ENCODE measurements at places on chromosomes 5 and 9.

- peak; percentile 44 for DNase-seq
Observed at GRCh38 chr9:114433720-114434255, 46.0 kb upstream of the AKNA start.

- DNase-seq: no peak
Observed at GRCh38 chr5:41747301-41747700, 122.9 kb downstream of the OXCT1 start.

DNA sequence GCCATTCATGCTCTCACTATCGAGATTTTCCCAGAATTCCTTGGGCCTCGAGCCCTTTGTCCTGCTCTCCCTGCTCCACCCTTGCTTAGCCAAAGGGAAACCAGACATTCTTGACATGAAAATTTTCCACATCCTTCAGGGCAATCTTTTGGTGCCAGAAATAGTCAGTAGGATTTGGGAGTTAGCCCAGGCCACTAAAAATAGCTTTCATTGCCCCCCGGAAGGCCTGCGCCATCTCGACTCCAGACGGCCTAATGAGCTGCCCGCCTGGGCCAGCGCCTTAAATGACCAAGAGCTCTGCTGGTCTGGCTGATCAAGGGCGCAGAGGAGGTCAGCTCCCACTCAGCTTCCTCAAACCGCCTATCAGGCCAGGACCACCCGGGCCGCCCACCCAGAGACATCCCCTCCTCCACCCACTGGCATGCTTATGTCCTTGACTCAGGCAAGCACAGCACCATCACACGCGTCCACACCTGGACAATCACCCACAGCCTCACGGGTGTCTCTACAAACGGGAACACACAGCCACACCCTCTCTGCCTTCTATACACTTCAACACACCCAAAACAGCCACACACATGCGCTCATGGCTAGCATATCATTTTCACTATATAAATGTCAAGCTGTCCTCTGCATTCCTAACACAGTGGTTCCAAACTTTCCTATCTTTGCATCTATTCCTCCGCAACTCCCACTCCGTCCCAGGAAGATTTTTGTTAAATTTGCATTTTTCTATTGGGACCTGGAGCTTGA is 20.9 kb downstream of the DUSP1 start:
- no peak for DNase-seq

DNA sequence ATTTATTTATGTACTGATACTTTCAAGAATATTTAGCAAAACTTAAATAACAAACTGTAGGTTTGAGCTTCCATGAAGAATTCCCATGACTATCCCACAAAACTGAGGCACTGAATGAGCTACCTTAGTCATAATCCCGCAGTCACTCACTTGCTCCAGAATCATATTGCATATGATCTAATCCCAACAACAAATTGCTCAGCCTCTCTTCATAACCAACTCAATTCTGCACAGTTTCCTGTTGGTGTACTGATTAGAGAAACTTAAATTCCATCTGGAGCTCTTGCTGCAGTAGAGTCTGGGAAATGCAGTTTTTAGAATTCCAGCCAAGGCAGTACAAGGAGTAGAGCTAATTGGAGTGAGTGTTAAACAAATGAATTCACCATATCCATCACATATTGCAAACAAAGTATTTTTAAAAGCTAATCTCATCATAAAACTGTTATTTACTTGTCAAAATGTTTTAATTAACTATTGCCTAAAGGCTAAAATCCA is 35.7 kb upstream of the CDH18 start:
- no peak for DNase-seq

DNA sequence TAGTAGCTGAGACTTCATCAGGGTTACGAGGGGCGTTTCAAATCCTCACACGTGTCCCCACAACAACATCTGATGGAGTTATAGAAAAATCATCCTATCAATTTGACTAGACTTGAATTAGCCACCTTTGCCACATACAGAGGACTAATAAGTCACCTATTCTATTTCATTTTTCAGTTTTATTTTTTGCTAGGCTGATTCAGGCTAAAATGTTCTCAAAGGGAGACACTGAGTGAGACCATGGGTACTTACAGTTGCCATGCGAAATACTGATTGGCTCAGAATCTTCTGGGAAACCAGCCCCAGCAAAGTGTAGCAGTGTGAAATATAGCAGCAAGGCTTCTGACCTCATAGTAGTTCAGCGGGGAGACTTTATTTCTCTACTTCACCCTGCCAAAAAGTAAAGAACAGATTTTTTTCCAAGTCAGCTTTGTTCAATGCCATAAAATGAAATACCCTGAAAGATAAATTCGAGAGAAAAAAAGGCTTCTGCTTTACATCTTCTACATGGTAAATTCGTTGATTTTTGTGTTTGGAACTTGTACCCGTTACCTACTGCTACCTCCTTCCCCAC is 69.9 kb downstream of the SEMA6A start:
- no peak for DNase-seq

DNA sequence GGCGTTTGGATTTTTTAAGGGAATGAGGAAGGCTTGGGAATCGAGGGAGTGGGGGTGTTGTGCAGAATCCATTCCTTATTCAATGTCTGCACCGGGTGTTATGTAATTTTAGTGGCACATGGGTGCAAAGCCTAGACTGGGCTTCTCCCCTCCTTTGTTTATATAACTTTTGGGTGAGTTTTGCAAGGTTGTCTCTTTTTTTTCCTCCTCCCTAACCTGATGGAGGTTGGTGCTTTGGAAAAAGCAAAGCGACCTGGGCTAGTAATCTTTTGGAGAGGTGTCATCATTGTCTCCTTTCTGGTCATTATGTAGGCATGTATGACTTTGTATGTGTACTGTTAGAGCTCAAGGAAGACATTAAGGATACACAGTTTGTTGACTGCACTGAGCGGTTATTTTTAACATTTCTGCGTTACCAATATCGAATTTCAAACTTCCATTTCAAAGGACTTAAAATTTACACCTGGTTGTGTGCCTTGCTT is 3.1 kb downstream of the SMARCA2 start:
- DNase-seq: no peak

DNA sequence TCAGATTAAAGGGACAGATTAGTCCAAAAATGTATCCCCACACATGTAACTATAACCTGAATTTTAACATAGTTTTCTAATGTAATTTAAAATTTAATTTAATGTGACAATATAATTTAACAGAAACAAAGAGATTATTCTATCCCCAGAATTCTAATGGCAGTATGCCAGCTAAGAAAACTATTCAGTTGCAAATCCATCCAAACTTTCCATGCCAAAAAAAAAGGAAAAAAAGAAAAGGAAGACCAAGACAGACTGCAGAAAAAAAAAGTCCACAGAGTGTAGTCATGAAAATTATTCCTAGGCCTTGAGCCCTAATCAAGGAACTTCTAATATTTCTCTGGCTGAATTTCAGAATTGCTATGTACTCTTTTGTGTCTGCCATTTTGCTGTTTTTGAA is 217.6 kb downstream of the CDH18 start:
- DNase-seq: no peak

- no peak for DNase-seq
Observed at GRCh38 chr5:68266457-68266856, 50.9 kb downstream of the PIK3R1 start.

DNA sequence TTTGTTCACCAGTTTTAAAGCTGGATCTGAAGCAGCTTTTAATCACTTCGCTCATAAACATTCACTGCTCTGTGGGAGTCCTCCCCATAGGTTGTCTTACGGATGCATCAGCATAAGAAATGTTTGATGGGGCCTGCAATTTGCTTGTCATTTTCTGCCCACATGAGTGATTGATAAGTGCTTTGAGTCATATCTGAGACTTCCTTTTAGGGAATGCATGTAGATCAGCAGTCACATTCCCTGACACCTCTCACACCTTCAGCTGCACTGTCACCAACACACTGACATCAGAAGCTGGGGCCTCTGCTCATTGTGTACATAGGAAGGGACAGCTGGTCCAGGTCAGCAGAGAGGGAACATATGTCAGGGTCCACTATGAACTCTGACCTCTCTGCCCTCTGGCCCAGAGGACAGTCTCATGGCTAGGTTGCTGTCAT is 84.1 kb upstream of the SPATA31D4 start:
- no peak for DNase-seq

DNA sequence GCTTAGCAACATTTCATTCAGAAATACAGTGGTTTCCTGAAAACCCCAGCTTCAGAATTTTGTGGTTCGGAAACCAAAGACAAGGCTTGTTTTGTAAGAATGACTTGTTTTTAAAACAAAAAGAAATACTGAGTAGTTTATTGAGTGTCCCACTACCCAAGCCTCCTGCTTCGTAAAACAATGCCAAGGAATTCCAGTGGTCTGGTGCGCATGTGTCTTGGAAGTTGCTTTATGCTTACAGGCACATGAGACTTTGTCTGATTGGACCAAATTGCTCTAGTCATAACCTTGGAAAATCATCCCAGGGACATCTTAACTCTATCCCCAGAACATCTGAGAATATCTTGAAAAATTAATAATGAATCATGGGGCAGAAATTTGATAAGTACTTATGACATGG is 77.1 kb upstream of the FST start:
- no peak for DNase-seq

GRCh38 chr5:107860044-107860443 is 189.3 kb upstream of the EFNA5 start:
- no peak for DNase-seq

DNA sequence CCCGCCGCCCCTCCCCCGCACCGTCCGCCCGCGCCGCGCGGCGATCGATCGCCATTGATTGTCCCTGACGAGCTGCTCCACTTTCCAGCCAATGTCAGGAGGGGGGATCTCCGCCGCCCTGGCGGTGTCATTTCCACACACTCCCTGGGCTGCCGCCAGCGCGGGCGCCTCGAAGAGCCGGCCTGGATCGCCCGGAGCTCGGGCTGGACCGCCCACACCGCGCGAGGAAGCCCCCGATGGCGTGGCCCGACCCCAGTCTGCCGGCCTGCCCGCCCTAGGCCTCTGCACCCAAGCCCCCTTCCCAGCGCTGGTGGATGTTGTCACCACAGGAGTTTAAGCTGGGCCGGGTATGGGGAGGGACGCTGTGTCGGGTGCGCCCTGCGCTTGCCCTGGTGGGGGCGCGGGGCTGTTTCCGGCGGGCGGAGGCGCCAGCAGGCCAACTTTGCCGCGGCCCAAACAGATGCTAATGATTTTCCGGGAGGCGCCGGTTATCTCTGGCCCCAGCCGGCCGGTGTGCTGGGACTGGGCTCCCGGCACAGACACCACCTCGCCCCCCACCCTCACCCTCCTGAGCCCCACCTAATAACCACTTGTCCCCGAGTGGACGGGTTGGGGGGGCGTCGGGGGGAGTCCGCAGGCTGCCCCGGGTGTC is 10.6 kb upstream of the CXXC5 start:
- peak; percentile 92 for DNase-seq

DNA sequence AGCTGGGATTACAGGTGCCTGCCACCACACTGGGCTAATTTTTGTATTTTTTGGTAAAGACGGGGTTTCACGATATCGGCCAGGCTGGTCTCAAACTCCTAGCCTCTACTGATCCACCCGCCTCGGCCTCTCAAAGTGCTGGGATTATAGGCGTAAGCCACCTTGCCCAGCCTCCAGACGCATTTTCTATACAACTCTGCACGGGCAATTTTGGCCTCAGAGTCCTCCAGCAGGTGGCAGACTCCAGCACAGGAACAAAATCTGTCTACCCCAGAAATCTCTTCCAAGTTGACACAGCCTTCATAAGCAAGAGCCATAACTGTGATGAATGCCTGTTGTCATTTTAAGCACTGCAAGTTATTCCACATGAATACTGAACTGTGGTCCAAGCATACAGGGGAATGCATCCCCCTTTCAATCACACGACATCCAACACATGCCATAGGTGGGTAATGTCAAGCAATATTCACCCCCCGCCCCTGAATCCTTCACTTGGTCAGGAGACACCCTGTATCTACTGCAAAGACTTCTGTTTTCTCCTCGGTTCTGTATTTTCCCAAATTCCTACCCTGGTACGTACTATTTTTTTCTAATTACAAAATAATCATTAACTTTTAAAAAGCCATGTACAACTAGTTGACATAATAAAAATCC is 50.8 kb downstream of the ALDH7A1 start:
- peak; percentile 55 for DNase-seq

DNA sequence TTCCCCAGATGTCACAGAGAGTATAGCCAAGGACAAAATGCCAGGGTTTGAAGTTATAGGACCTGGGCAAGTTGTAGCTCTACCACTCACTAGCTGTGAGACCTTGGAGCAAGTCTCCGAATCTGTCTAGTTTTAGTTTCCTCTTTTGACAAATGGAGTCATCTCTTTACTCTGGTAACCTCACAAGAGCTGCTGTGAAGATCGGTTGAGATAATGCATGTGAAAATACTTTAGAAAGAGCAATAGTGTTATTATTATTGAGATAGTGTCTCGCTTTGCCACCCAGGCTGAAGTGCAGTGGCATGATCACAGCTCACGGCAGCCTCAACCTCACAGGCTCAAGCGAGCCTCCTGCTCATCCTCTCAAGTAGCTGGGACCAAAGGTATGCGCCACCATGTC is 117.9 kb upstream of the NR5A1 start:
- DNase-seq: no peak

DNA sequence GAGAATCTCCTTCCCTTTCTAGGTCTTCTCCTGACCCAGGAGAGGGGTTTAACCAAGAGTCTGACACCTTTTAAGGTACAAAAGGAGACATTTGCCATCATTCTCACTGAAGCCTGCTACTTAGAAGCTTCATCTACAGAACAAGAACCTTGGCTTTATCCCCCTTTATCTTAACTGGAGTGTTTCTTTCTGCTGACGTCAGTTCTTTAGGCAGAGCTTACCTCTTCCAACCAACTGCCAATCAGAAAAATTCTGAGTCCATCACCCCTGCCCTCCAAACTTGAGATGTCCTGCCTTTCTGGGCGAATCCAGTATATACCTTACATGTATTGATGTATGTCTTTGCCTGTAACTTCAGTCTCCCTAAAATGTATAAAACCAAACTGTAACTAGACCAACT is 37.2 kb downstream of the PLEKHG4B start:
- no peak for DNase-seq

GRCh38 chr5:58770136-58770535 is 187.3 kb downstream of the RAB3C start:
- DNase-seq: no peak

DNA sequence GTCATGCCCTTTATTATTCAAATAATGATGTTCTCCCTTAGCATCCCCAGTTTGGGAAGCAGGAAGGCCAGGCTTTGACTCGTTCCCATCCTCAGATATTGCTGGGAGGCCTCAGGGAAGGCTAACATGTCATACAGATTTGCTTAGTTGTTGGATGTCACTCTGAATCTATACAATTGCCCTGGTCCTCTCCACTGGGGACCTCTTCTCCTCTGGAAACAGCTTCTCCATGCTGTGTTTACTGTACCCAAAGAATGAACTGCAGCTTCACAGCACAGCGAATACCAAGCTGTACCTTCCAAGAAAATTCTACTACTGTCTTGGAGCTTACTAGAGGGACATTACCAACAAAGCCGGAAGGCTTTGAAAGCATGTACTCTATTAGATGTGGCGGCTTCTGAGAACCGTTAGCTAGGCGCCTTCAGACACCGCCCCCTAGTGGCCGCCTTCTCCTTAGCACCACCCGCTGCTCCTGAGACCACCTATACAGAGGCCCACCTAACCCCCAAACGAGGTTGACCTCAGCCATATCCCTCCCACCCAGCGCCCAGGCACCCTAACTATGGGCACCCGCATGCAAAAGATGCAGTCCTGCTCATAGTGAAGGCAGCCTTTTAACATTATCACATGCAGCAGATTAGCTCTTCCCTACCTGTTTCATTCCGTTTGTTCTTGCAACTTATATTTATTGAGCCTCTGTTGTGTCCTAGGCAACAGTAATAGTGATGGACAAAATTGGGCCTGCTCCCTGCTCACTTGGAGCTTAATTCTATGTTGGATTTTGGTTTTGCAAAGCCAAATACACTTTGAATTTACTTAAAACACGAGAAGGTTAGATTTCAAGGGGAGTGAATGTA is 34.9 kb upstream of the FOXI1 start:
- no peak for DNase-seq

GRCh38 chr5:107119656-107120055 is 551.1 kb downstream of the EFNA5 start:
- no peak for DNase-seq
